AG09319 (cell line): ENCODE measurements at places on chromosomes 16 and 17.

GRCh38 chr17:77604301-77604972, 354.1 kb upstream of the TNRC6C start:
- no peak for DNase-seq

- DNase-seq: no peak
These were observed 2.5 kb downstream of the EIF1 start for GRCh38 chr17:41691031-41691777.

GRCh38 chr16:6335072-6335471, 997.6 kb upstream of the RBFOX1 start:
- no peak for DNase-seq

GRCh38 chr17:14805348-14805747, 459.8 kb downstream of the PMP22 start:
- no peak for DNase-seq

DNA sequence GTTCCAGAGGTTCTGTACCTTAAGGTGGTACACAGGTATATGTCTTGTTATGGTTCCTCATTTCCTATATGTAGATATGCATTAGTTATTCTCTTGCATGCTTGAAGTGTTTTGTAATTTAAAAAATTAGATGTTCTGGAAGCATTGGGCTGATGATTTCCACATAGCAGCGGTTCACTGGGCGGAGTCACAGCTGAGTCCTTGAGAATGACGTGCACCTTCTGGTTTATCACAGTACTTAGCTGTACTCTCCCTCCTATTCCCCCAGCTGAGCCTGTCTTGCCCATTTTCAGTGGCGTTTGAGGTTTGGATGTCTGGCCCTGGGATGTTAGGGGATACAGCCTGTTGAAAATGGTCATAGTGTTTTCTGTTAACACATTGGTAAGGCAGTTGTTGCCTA, 327.1 kb downstream of the SNX29 start:
- no peak for DNase-seq

DNA sequence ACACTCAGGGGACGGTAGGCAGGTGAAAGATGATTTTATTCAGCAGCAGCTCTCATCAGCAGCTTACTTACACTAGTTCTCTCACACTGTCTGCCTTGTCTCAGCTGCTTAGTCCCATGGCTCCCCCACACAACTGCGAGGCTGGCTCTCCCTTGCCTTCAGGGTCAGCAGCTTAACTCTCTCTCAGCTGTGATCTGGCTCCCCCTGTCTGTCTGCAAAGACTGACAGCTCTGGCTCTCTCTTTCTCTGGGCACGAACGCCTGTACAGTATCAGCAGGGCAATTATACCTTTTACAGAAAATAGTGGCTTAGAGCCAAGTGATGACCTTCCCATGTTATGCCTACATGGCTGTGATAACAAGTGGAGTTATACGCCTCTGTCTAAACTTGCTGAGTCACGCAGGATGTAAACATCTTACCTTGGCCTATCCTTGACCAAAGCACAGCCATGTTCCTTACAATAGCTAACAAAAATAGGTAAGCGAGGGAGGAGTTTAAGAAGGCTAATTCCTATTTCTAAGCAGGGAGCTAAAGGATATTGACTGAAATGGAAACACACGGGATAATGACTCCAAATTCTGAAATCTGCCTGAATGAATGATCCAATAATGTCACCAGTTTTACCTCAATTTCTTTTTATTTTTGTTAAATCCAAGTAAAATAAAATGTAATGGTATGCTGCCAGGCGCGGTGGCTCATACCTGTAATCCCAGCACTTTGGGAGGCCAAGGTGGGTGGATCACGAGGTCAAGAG, 1.1 kb upstream of the NDUFAB1 start:
- DNase-seq: no peak

GRCh38 chr17:37274461-37274860, 101.3 kb upstream of the C17orf78 start:
- no peak for DNase-seq
